ENCODE measurements at places on chromosomes 4 and X.

GRCh38 chr4:48642421-48643374, 137.4 kb downstream of the FRYL start:
- DNase-seq: no peak

GRCh38 chr4:113331811-113332210, 282.4 kb downstream of the ANK2 start:
- DNase-seq: no peak

DNA sequence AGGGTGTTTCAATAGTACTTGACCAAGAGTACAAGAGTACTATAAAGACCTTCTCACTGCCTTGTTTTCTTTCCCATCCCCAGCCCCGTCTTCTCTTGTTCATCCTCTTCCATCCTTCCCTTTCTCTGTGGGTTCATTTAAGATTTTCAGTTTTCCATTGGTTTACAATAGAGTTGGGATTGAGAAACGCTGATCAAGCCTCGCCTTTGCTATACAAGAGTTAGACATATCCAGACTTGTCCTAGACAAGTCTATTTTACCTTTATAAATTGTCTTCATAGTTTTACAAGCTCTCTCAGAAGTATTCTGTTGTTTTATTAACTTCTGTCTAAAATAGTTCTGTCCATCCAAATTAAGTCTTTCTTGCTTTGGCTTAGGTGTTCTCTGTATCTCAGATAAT, 29.6 kb upstream of the SCML1 start:
- DNase-seq: no peak

GRCh38 chr4:122334828-122335227, 44.0 kb upstream of the ADAD1 start:
- DNase-seq: no peak

DNA sequence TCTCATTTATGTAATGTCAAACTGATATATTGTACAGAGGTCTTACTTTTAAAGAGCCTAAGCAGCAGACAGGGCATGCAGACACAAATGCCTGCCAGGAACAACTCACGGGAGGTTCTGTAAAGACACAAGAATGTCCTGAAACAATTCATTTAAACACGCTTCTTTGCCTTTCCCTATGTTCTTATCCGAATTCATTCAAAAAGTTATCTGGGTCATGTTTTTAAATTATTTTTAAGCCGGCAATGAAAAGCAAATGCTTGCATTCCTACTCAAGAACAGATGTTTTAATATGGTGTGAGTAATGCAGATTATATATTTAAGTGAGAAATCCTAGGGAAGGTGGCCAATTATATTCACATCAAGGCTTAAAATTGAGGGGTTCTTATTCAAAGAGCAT, 192.6 kb downstream of the PDGFC start:
- no peak for DNase-seq

DNA sequence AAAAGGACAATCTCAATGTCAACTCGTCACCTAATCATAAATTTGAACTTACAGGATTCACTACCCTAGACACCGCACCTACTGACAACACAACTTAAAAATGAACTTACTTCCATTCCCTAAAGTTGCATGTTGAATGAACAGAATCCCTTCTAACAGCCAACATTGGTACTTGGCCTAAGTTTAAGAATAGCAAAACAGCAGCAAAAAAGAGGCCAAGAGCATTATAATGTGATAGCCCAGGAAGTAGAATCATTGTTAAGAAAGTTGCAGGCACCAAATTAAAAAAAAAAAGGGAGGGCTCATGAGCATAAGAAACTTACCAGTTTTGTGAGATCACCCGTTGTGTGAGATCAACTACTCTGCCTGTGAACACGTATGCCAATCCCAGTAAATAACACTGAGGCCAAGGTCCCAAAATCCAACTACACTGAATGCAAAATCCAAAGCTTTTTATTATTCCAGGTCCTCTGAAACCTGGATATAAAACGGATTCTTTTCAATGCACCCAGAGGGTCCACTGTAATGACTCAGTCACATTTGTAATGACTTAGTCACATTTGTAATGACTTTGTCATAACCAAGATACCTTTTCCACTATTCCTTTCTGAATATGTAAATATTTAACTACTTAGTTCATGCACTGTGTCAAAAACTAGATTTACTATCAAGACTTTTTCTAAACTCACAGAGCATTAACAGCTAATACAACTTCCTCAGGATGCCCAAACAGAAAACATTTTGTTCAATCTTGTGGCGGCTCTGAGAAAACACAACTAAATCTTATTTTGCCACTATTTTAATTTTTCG, 6.8 kb downstream of the HNRNPDL start:
- no peak for DNase-seq

- DNase-seq: no peak
Observed at GRCh38 chr4:180197471-180197870, 2045.7 kb upstream of the TENM3 start.

DNA sequence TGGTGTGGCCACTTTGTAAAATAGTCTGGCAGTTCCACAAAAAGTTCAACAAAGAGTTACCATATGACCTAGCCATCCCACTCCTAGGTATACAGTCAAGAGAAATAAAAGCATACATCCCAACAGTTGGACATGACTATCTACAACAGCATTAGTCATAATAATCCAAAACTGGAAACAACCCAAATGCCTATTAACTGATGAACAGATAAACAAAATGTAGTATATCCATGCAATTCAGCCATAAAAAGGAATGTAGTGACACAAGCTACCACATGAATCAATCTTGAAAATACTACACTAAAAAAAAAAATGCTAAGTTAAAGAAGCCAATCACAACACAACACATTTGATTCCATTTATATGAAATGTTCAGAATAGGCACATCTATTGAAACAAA, 16.1 kb downstream of the MED14 start:
- no peak for DNase-seq

- no peak for DNase-seq
Observed at GRCh38 chr4:183142571-183143550, 43.8 kb downstream of the WWC2 start.

- DNase-seq: no peak
Observed at GRCh38 chr4:74517996-74518395, 73.1 kb downstream of the AREG start.

- no peak for DNase-seq
Observed at GRCh38 chrX:70979136-70979762, 48.4 kb upstream of the SLC7A3 start.

DNA sequence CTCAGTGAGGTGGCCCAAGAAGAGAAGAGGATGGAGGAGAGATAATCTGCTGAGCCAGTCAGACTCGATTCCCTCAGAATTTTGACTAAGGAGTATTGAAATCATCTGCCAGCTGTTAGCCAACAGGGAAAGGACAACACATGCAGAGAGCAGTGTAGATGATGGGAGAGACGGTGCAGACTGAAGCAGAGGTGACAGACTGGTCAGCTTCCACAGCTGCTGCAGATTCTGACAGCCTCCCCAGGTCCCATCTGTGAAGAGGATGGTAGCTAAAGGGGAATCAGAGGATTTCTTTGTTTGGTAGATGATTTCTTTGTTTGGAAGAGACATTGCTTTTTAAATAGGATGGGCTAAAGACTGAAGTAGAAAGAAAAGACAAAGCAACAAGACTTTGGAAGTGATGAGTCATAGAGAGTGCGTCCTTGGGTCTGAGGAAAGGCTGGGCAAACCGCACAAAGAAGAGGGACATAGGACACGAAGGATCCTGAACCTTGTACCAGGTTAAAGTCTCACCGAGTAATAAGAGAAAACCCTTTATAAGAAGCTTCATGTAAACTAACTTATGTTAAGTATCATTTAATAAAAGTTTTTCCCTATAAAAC, 27.6 kb downstream of the INTU start:
- DNase-seq: no peak

- DNase-seq: no peak
Observed at GRCh38 chrX:1025413-1025812, 187.0 kb downstream of the CRLF2 start.

DNA sequence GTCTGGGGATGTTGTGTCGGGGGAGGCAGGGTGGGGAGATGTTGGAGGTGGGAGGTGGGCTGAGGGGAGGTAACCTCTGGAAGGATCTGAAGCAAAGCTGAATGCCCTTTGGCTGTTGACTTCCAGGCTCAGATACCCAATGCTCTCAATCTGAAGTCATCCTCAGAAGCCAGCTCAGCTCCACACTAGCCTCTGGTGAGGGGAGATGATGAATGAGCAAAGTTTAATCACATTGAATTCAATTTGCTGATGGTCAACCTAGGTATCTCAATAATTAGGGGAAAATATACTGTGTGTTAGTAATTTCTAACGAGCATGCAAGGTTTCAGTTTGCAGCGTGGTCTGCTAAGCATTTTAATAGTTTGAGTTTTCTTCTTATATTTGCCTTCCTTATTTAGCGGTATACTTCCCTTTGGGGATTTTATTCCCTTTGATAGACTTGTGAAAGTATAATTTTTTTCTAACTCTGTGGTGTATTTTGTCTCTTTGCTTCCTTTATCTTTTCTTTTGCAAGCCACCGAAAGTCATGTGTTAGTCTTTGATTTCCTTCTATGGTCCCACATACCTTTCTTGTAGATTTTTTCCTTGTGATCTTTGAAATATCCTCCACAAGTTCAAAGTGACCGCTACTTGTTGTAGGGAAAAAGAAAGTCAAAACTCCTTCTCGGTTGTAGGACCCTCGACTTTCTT, 146.3 kb upstream of the LEF1 start:
- no peak for DNase-seq

DNA sequence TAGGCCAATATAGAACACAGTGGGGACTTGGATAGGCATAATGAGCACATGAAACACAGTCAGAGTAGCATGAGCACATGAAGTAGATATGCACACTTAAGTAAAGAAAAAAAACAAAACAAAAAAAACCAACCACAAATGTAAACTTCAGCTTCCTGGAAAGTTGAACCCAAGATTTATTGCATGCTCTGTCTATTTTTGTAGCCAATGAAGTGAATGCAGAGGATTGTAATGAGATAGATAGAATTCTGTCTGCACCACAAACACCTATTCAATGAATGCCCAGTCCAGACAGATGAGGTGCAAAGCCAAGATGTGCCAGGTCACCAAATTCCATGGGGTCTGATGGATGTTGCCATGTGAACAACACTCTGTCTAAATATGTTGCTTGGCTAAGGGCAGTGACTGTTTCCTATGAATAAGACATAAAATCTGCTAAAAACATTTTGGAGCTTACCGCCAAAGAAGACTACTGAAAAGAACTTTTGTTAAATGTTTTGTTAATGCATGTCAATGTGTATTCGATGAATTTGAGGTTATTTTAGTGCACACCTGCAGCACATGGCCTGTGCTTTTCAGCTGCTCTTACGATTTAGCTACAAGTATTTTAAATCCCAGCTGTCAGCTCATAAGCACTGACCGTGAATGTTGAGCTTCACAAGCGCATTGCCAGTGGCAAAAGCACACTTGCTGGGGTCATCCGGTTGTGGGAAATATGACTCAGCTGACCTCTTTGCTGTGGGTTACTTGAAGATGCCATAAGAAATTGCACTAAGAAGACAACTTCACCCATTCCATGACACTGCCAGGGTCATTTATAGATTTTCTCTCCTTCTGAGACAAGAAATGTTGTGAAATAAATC, 374.8 kb upstream of the GNPDA2 start:
- no peak for DNase-seq

DNA sequence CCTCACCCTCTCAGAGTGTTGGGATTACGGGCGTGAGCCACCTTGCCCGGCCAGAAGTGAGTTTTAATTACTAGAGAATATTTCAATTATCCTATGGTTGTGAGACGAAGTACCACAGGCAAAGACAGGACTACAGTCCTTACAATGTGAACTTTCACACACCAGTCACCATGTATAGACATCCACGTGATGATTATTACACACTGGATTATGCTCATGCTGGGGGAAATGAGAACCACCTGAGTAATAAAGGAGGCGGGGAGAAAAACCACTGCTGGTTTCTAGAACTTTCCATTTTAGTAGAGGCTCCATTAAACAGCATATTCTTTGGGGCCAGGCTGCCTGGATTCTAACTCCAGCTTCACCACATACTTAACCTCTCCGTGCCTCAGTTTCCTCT, 42.5 kb upstream of the TLR2 start:
- no peak for DNase-seq

GRCh38 chr4:15926486-15926885, 12.1 kb downstream of the FGFBP1 start:
- no peak for DNase-seq

- no peak for DNase-seq
Observed at GRCh38 chr4:76341063-76341462, 34.5 kb downstream of the STBD1 start.

DNA sequence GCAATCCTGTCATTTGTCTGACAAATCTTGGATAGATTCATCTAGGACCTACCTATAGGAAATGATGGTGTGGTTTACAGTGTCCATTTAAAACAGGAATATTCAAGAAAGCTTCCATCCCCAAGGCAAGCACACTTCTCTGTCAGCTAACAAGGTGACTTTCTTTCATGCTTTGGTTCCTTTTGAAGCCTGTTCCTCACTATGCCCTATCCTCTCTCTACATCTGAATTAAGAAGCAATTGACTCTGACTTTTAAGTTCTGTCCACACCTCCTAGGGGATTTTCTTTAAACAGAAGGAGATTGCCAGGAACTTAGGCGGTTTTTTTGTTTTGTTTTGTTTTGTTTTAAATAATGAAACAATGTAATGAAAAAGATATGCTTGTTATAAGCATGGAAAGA, 1181.4 kb upstream of the TENM3 start:
- DNase-seq: no peak

GRCh38 chr4:1019729-1020470, 8.5 kb downstream of the FGFRL1 start:
- no peak for DNase-seq

DNA sequence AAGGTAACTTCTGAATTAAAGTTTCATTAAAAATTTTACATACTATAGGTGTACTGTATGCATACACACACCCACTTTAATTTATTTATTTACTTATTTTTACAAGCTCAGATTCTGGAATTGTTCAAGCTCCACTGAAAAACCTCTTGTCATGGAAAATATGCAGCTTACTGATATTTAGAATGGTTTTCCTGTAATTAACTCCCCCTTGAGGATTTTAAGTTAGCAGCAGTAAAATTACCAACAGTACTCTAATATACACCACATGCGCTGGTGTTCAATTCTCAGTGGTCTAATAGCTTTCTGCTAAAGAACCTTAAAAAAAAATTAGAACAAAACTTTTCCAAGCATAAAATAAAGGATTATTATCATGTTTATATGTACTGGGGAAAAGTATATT, 12.0 kb downstream of the MAB21L2 start:
- no peak for DNase-seq

- no peak for DNase-seq
Observed at GRCh38 chrX:40240844-40241243, 143.1 kb upstream of the BCOR start.

GRCh38 chr4:185394568-185395237, 1.0 kb downstream of the LRP2BP start:
- DNase-seq: no peak

GRCh38 chrX:49199906-49200771, at the start of gene SYP:
SYP (minus strand) TSS chrX:49200193; CDS start chrX:49200186, 7 bp downstream.
- peak; percentile 77 for DNase-seq
